Adipose tissue (tissue), 3 donors: ENCODE measurements at places on chromosomes 16 and 17. TPM values are rescaled to one million over a fixed set of nuclear protein-coding genes. Genes with fewer than 3 reads are reported as not detected.

DNAH3 gene
- polyA plus RNA-seq, result not detected

CPHXL2 gene
- not detected for polyA plus RNA-seq

CHST6 gene
- polyA plus RNA-seq, result 0.06 TPM

FCSK gene
- polyA plus RNA-seq, result 5.4 TPM

OR1F1 gene
- not detected for polyA plus RNA-seq

FGF11 gene
- 0.86 TPM for polyA plus RNA-seq

EVPLL gene
- not detected for polyA plus RNA-seq

CCL17 gene
- polyA plus RNA-seq, result not detected

MYO15B gene
- 309 TPM for polyA plus RNA-seq

FBXW10 gene
- polyA plus RNA-seq, result not detected

ZFP1 gene
- 7.1 TPM for polyA plus RNA-seq

AXIN1 gene
- 11.8 TPM for polyA plus RNA-seq

GSPT1 gene
- polyA plus RNA-seq, result 28.7 TPM

NATD1 gene
- polyA plus RNA-seq, result 7.3 TPM

XYLT1 gene
- 2.4 TPM for polyA plus RNA-seq

MMP25 gene
- 11.4 TPM for polyA plus RNA-seq

ZDHHC1 gene
- 8.9 TPM for polyA plus RNA-seq

C1QTNF1 gene
- 207 TPM for polyA plus RNA-seq

SBK1 gene
- not detected for polyA plus RNA-seq

IRF8 gene
- 7.0 TPM for polyA plus RNA-seq

HSD11B2 gene
- polyA plus RNA-seq, result 2.4 TPM

RETREG3 gene
- polyA plus RNA-seq, result 20.7 TPM

CDH3 gene
- polyA plus RNA-seq, result 0.25 TPM

CNTD1 gene
- polyA plus RNA-seq, result 0.20 TPM

CCP110 gene
- 2.9 TPM for polyA plus RNA-seq

SLC39A11 gene
- 7.6 TPM for polyA plus RNA-seq

ERN2 gene
- polyA plus RNA-seq, result 0.24 TPM

IGSF6 gene
- polyA plus RNA-seq, result 4.6 TPM

NSRP1 gene
- 46.7 TPM for polyA plus RNA-seq

CDH11 gene
- polyA plus RNA-seq, result 8.8 TPM

CDRT15L2 gene
- polyA plus RNA-seq, result not detected

ZACN gene
- polyA plus RNA-seq, result 1.8 TPM

HOXB1 gene
- polyA plus RNA-seq, result not detected

PCTP gene
- polyA plus RNA-seq, result 14.9 TPM
